ENCODE measurements at places on chromosomes 5 and 9.

DNA sequence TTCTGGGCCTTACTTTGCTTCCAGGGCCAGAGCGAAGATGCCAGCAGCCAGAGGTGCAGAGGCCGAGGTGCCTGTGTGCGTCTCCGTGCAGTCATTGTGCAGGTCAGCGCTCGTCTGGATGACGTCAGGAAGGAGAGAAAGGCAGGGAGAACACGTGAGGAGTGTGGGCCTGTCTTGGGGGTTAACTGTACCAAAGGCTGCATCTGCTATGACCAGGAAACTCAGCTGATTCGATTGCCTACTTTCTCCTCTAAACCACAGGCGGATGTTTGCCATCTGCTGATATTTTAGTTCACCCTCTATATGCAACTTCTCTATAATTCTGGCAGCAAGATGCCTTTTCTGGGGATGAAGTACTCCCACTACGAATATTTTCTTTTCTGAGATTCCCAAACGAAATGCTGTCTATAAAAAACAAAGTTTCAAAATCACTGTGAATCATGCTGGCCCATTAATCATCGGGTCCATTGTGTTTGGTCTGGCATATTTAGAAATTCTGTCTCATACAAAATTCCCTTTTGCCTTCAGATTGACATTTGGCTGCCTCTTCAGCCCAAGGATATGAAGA, 24.8 kb downstream of the PCSK1 start:
- no peak for DNase-seq

GRCh38 chr9:105572455-105572854, 14.5 kb downstream of the FKTN start:
- no peak for DNase-seq

DNA sequence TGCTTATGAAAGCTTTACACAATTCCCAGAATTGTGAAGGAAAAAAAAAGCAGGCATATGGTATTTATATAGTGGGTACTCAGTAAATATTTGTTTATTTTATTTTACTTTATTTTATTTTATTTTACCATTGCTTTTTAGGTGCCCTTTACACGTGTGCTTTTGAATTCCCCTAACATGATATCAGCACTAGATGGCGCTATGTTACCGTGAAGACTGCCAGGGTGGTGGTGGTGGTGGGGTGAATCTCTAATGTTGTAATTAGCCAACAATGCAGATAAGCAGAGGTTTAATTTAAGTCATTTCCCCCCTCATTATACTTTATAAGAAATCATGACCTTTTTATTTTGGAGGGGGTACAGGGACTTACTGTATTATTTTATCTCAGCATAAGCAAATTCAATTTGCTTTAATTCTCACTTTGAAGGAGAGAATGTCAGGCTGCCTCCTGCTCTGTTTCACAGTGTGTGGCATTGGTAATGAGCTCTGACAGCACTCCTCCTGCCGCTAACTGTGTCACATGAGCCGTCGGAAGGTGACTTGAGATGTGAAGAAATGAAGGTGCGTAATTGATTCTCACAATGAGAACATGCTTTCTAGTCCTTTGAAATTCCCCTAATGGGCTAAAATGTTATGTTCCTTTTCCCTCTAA, 165.6 kb downstream of the YTHDC2 start:
- DNase-seq = no peak

DNA sequence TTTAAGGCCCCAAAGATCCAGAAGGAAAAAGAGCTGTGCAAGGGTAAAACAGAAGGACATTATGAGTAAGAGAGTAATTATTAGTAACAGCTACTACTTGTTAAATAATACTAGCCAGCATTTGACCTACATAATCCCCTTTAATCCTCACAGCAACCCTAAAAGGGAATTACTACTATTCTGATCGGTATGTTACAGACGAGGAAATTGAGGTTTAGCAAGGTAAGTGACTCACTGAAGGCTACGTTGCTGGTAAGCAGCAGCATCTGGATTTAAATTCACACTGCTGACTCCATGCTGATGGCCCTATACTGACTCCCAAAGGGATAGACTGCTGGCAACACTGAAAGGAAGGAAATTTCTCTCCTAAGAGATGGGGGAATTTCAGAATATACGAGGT, 3.7 kb upstream of the FSD1L start:
- DNase-seq = no peak

DNA sequence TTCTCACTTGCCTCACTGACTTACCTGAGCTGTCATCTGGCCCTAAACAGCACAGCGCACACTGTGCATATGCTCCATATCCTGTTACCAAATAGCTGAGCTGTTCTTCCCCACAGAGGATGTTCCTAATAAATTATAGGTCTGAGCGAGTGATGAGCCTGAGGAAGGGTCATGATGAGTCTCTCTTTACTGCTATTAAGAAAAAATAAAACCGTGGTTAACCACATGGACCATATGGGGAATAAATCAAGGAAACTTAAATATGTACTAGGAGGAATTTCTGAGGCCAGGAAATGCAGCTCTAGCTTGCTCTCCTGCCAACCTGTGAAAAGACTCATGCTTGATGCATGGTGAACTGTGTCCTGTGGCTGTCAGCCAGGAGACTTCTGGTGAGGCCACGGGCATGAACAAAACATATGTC, 424.8 kb upstream of the DMAC1 start:
- DNase-seq = no peak

GRCh38 chr5:113255105-113255504, 179.7 kb downstream of the TSSK1B start:
- DNase-seq = no peak

DNA sequence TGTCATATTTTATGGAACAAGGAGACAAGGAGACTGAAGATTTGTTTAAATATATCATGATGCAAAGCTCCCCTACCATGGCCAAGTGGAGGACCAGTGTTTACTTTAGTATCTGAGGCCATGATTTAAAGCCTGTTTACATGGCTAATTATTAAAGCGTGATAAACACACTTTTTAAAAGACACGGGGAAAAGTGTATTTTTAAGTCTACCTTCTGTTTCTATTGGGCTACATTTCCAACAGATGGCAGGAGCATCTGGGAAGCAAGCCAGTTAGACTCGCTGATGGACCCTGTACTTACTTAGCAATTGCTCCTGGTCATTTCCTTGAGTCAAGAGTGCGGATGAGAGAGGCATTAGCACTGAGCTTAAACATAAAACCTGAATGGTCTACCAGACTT, 480.3 kb upstream of the SEMA6A start:
- no peak for DNase-seq

DNA sequence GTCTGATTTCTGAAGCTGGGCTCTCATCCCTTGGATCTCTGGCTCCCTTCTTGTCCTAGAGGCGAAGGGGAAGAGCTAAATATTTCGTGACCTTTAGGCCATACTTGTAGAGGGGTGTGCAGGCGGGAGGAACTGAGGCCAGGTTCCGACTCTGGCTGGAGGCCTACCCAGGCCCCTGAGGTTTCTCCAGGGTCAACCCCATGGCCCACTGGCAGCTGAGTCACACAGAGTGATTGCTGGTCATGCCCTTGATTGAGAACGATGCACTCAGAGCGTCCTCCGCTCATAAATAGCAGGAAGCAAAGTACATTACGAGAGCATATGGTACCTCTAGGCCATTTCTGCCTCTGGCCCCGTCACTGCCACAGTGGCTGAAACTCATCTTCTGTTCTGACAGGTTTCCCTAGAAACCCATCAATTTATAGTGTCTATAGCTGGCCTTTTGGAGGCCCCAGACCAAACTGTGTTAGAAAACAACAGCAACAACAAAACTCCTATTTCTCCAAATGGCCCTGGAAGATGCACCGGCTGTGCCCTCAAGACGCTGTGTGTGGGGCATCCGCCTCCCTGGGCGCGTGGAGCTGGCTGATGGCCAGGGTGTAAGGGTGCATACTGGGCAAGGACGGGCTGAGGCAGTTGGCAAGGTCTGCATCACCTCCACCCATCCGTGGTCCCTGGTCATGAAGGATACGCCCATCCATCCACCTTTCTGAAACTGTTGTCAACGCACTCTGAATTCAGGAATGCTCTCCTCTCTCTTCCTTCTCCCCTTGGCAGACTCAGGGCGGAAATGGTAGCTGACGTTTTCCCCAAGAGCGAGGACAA, 32.9 kb upstream of the FCN1 start:
- DNase-seq = no peak

- DNase-seq = no peak
Measured at GRCh38 chr5:128154943-128155342, 71.4 kb downstream of the SLC12A2 start.

DNA sequence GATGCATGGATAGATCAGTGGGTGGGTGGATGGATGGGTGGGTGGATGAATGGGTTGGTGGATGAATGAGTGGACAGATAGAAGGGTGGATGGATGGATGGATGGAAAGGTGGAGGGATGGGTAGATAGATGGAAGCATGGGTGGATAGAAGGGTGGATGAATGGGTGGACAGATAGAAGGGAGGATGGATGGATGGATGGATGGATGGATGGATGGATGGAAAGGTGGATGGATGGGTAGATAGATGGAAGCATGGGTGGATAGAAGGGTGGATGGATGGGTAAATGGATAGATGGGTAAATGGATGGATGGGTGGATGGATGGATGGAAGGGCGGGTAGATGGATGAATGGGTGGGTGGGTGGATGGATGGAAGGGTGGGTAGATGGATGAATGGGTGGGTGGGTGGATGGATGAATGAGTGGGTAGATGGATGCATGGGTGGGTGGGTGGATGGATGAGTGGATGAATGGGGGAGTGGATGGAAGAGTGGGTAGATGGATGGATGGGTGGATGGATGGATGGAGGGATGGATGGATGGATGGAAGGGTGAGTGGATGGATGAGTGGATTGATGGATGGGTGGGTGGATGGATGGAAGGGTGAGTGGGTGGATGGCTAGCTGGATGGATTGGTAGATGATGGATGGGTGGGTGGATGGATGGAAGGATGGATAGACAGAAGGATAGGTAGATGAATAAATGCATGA, 87.7 kb upstream of the ASS1 start:
- DNase-seq = no peak

- DNase-seq = no peak
Measured at GRCh38 chr5:130289132-130290088, 385.1 kb downstream of the CHSY3 start.

GRCh38 chr9:135491764-135492163, 8.7 kb upstream of the MRPS2 start:
- DNase-seq = no peak

- no peak for DNase-seq
Measured at GRCh38 chr9:123511326-123512277, 155.6 kb downstream of the CRB2 start.

- DNase-seq = no peak
Measured at GRCh38 chr9:105701145-105701544, 6.8 kb downstream of the TMEM38B start.

- DNase-seq = no peak
Measured at GRCh38 chr5:135737701-135738563, 96.5 kb upstream of the SLC25A48 start.

DNA sequence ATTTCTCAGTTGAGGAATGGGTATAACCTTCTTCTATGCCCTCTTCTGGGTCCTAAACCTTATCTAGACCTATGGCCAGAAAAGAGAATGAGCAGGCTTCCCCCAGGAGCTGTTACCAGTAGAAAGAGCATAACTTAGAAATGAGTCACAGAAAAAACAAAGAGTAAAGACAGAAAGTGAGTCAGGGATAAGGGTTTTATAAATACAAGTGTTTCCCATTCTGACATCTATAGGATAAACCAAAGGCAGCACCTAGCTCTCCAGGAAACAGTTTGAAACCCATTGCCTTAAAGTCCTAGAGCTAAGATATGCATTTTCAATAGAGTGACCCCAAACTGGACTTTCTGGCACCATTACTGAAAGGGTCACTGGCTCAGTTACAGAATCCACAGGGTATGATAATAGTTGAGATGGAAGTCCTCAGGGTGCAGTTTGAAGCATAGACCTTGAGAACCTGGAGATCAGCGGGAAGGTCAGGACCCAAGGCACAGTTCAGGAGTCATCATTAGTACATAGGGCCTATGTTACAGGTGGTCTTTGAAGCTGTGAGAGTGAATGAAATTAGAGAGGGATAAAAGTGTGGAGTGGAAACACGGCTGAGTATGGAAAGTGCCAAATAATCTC, 42.7 kb upstream of the LIFR start:
- no peak for DNase-seq

GRCh38 chr5:122401976-122402725, 90.1 kb downstream of the SNCAIP start:
- no peak for DNase-seq

- DNase-seq = no peak
Measured at GRCh38 chr5:2867373-2867933, 116.0 kb upstream of the IRX2 start.

DNA sequence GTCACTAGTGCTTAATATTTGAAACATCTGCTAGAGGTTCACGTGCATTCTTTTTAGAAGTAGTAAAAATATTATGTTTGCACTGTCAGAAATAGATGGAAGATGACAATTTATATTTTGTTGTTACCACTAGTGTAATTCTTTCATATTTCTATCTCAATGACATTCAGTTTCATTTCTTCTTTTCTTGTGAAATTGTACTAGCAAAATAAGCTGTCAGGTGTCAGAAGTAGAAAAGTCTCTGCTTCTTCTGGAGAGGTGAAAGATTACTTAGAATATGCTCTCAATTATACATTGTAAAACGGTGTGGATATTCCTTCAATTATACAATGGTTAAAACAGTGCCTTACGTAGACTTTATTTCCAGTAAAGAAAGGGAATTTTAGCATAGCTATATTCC, 395.4 kb downstream of the CSNK1G3 start:
- DNase-seq = no peak

DNA sequence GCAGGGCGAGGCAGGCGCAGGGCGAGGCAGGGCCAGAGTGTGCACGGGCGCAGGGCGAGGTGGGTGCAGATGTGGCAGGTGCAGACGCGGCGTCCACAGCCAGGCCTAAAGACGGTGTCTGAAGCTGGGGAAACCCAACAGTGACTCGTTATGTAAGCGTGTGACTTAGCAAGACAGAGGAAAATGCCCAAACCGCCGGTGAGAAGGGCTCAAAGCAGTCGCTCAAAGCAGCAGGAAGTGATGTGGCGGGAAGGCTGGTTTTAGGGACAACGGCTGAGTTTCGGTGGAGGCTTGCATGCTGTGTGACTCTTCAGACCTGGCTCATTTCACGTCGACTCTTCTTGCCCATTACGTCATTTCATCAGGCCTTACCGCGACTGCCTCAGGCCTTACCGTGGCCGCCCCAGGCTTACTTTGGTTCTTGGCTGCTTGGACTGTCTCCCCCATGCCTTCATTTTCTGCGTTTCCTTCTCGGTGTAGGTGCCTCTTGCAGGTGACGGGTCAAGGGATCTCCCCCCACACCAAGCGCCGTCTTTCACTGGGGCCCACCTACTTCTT, 50.5 kb upstream of the EXOC3 start:
- DNase-seq = peak; percentile 84

- no peak for DNase-seq
Measured at GRCh38 chr9:76900884-76901440, 5.0 kb downstream of the PRUNE2 start.

Data from stimulated activated CD4-positive, alpha-beta T cell treated with anti-CD3 and anti-CD28 coated beads, Interleukin-4, amount 100 ng/mL, for 4 hours (primary cell).